Brain pericyte (primary cell): ENCODE measurements at places on chromosomes 3 and 15.

- DNase-seq = no peak
Observed at GRCh38 chr15:81085213-81085612, 48.9 kb upstream of the CFAP161 start.

- no peak for DNase-seq
Observed at GRCh38 chr15:39191871-39192291, 389.0 kb upstream of the THBS1 start.

GRCh38 chr3:46857485-46858341 is 5.5 kb downstream of the MYL3 start:
- no peak for DNase-seq

- no peak for DNase-seq
Observed at GRCh38 chr15:58332676-58333400, 99.0 kb upstream of the LIPC start.

GRCh38 chr3:193693774-193694173 is 100.8 kb downstream of the OPA1 start:
- DNase-seq = no peak

- DNase-seq = no peak
Observed at GRCh38 chr3:58789385-58789784, 122.8 kb upstream of the FAM3D start.

DNA sequence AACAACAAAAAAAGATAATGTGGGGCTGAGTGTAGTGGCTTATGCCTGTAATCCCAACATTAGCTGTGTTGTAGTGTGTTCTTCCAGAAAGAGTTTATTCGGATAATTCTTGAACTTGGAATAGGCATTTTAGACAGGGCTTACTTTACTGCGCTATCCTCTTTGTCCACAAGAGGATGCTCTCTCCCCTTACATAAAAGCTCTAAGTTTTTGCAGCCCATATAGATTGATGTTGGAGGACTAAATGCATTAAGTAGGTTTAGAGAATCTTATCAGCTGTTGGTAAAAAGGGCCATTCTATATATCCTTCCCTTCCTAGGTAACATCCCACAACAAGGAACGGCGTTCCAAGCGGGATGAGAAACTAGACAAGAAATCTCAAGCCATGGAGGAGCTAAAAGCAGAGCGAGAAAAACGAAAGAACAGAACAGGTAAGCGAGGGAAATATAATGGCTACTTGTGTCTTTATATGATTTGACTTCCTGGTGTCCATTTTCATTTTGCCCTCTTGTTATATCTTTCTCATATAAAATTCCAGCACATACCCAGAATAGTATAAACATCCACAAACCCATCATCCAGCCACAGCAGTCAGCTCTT is 27.8 kb upstream of the ITPKA start:
- DNase-seq = peak; percentile 13

DNA sequence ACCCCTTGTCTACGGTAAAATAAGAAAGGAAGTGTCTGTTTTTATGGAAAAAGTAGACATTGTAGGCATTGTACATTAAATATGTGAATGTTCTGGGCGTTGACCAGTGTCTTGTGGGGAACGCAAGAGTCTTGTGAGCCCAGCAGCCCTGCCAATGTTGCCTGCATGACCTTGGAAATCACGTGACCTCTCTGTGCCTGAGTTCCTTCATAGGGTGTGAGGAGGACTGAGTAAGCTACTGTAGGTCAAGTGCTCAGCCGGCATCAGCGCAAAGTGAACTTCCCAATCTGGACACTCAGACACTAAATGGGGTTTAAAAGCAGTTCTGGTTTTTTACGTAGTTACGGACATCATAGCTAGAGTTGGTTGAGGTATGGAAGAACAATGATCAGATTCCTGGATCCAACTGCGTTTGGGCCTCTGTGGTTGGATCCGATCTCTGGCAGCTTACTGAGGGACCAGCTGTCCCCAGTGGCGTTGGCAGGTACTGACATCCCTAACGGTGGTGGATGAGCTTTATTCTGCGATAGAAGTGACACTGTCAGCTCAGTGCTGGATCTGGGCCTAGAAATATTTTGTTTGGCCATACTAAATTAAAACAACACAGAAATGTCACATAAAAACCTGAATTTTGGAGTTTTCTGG is 63.8 kb downstream of the SPSB4 start:
- DNase-seq = no peak

- DNase-seq = no peak
Observed at GRCh38 chr15:93543093-93543492, 454.1 kb upstream of the RGMA start.

GRCh38 chr3:193702967-193703366 is 110.0 kb downstream of the OPA1 start:
- no peak for DNase-seq

DNA sequence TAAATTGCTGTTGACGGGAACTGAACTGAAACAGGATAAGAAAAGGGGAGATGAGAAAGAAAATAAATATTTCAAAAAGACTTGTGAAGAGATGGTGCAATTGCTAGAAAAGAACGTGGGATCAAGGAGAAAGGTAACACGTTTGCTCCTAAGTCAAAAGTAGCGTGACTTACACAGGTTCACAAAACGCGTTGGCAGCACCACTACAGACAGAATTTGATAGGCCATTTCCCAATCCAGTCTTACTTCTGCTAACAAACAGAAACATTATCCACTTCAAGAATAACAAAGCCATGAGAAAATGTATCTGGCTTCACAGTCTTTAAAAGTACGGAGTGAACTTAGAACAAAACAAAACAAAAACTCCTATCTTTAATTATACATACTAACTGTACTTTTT is 75.5 kb downstream of the DPH6 start:
- DNase-seq = no peak

DNA sequence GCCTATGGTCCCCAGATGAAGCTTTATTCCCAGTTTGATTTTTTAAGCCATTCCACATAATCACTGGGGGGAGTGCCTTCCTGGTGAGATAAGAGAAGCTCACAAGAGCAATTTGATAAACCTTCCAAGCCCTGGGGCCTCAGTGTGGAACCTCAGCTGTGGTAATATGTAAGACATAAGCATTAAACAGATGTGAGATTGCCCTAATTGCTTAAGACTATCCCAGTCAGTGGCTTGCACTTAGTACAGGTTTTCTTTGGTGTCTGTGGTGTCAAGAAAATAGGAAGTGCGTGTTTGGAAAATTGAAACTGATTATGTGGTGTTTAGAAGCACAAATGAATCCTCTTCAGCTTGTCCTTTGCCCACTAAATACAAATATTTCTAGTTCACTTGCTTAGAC is 54.3 kb downstream of the LRRN1 start:
- no peak for DNase-seq

DNA sequence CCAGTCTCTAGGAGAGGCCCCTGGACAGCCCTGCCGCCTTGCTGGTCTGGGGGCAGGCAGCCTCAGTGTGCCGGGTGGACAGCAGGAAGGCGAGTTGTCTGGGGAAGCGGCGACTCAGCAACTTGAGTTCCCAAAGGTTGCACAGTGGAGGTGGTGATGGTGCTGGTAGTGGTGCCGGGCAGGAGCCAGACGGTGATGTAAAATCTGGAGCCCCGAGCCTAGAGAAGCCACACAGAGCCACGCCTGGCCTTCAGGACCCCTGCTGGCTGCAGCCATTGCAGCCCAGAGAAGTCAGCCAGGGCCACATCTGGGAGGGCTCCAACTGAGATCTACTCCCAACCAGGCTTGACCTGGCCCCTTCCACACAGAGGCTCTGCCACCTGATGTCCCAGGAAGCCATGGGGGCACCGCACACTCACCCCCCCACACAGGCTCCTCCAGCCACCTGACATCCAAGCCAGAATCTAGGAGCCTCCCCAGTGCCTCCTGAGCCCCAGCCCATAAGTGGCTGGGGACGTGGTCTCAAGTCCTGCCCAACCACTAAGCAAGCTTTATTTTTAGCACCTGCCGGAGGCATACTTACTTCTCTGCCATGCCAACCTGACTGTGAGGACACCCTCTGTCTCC is 8.8 kb downstream of the C3orf22 start:
- no peak for DNase-seq

GRCh38 chr3:117955196-117955595 is 1079.5 kb downstream of the IGSF11 start:
- no peak for DNase-seq

- DNase-seq = peak; percentile 16
Observed at GRCh38 chr15:84685304-84685703, 27.3 kb upstream of the NMB start.

- no peak for DNase-seq
Observed at GRCh38 chr3:151964743-151965142, 91.3 kb downstream of the SUCNR1 start.

DNA sequence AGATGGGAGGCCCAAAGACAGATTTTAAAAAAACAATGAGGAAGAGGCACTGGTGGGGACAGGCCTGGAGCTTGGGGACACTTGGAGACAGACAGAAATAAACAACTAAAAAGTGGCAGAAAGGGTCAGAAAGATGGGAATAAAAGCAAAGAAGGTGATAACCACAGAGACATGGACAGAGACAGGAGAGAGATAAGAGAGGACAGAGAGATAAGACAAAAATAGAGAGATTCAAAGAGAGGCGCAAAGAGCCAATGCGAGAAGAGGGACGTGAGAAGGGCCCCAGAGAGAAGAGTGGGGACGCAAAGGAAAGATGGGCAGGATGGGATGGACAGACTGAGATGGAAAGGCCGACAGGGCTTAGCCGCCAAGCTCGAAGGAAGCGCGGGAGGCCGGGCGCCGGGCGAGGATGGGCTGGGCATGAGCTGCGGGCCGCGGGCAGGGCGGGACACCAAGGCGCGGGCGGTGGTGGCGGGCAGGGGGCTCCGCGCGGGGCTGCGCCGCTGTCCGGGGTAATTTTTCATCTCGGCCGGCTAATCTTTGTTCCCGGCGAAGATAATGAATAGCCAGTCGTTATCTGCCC is 3.1 kb upstream of the GATA2 start:
- no peak for DNase-seq

- DNase-seq = no peak
Observed at GRCh38 chr3:100131241-100131640, 16.9 kb upstream of the FILIP1L start.

DNA sequence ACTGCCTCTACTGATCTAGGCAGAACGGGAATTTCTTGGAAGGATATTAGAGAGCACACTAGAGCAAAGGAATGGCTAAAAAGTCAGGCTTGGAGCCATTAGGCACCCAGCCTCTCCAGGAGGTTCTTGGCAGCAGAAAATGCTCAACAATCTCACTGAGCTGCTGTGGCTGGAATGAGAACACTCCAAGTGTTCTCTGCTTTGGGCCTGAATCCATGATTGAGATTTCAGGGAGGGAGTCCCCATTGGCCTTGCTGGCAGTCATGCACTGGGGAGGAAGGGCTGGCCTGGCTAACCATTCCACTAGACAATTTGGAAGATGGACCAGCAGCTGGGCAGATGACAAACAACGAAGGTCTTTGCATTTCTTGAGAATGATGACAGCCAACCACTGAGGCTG is 362.6 kb downstream of the SHQ1 start:
- DNase-seq = no peak

GRCh38 chr3:164332831-164333802 is 745.2 kb downstream of the SI start:
- DNase-seq = peak; percentile 8

GRCh38 chr15:70407955-70408354 is 310.2 kb upstream of the TLE3 start:
- no peak for DNase-seq

GRCh38 chr3:123503203-123503602 is 54.3 kb upstream of the ADCY5 start:
- no peak for DNase-seq

- peak; percentile 12 for DNase-seq
Observed at GRCh38 chr3:111252779-111253178, 181.2 kb downstream of the NECTIN3 start.

- no peak for DNase-seq
Observed at GRCh38 chr15:88388686-88389085, 78.5 kb downstream of the MRPL46 start.

- no peak for DNase-seq
Observed at GRCh38 chr3:55709411-55710012, 222.4 kb upstream of the WNT5A start.

- no peak for DNase-seq
Observed at GRCh38 chr3:13508496-13508895, 28.4 kb downstream of the HDAC11 start.

DNA sequence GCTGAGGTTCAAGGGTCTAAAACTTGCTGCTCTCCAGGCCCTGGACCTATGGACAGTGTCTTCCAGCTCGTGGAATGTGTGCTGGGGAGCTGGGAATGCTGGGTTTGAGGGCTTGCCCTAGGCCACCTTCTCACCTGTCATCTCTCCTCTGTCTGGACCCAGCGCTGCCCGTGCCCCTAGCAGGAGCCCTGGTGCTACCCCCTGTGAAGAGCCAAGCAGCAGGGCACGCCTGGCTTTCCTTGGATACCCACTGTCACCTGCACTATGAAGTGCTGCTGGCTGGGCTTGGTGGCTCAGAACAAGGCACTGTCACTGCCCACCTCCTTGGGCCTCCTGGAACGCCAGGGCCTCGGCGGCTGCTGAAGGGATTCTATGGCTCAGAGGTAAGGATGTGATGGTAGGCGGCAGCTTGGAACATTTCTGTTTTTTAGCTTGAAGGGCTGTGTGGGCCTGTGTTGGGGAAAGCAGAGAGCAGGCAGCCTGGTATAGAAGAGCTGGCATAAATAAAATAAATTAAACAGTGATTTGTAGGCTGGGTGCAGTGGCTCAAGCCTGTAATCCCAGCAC is 5.1 kb downstream of the CHRD start:
- no peak for DNase-seq

GRCh38 chr3:61569856-61570580 is 8.6 kb downstream of the PTPRG start:
- no peak for DNase-seq

GRCh38 chr3:41111011-41111410 is 88.3 kb upstream of the CTNNB1 start:
- no peak for DNase-seq

GRCh38 chr3:102248981-102249705 is 185.7 kb upstream of the ZPLD1 start:
- no peak for DNase-seq

DNA sequence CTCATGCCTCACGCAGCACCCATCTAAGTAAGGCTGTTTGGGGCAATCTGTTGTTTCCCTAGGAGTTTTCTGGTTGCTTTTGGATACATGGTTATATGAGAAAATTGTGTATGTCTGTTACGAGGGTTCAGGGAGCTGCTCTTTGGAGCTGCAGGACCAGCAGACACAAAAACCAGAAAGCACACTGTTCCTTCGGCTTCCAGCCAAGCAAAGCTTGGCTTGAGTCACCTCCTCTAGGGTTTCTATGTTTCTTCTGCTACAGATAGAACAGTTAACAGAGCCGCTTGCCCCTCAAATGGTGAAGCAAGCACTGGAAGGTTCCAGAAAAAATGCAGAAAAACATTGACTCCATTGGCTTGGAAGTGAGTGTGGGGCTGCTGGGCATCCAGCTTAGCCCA is 49.2 kb upstream of the CTDSPL start:
- DNase-seq = no peak
